ENCODE measurements at places on chromosomes 5 and 9. TPM values are rescaled to one million over a fixed set of nuclear protein-coding genes. Genes with fewer than 3 reads are reported as not detected.

C5orf58 gene
- total RNA-seq, result not detected

HK3 gene
- total RNA-seq, result not detected

OBP2B gene
- total RNA-seq, result not detected

NACC2 gene
- 26.1 TPM for total RNA-seq

SV2C gene
- not detected for total RNA-seq

IFNK gene
- not detected for total RNA-seq

RANBP3L gene
- 0.17 TPM for total RNA-seq

CTSL gene
- total RNA-seq, result 1,987 TPM

FBXL7 gene
- 3.9 TPM for total RNA-seq

PSMB7 gene
- 302 TPM for total RNA-seq

PCDHA2 gene
- total RNA-seq, result not detected

EPB41L4A gene
- not detected for total RNA-seq

OLFM1 gene
- total RNA-seq, result 37.9 TPM

FOXD4L5 gene
- 0.10 TPM for total RNA-seq

MARCHF11 gene
- total RNA-seq, result not detected

KYAT1 gene
- total RNA-seq, result 11.7 TPM

SURF2 gene
- total RNA-seq, result 51.3 TPM

CTNND2 gene
- total RNA-seq, result 10.6 TPM

PDE6A gene
- 0.02 TPM for total RNA-seq

ABLIM3 gene
- 6.5 TPM for total RNA-seq

PCDHB2 gene
- 0.52 TPM for total RNA-seq

LAMC3 gene
- total RNA-seq, result 9.2 TPM

DMRT2 gene
- not detected for total RNA-seq

FREM1 gene
- not detected for total RNA-seq

FUBP3 gene
- total RNA-seq, result 57.3 TPM

QRFP gene
- total RNA-seq, result not detected

SLC2A6 gene
- 4.4 TPM for total RNA-seq

MAPKAP1 gene
- total RNA-seq, result 74.1 TPM

CCNI2 gene
- not detected for total RNA-seq

SAP30L gene
- total RNA-seq, result 39.1 TPM

FOXD4L4 gene
- 0.07 TPM for total RNA-seq

POLR1E gene
- 38.7 TPM for total RNA-seq

PCDHB7 gene
- total RNA-seq, result 0.25 TPM

EIF4E1B gene
- not detected for total RNA-seq

RNF208 gene
- total RNA-seq, result 0.40 TPM
